NCI-H1436 (cell line): ENCODE measurements at places on chromosomes 13 and 19.

DNA sequence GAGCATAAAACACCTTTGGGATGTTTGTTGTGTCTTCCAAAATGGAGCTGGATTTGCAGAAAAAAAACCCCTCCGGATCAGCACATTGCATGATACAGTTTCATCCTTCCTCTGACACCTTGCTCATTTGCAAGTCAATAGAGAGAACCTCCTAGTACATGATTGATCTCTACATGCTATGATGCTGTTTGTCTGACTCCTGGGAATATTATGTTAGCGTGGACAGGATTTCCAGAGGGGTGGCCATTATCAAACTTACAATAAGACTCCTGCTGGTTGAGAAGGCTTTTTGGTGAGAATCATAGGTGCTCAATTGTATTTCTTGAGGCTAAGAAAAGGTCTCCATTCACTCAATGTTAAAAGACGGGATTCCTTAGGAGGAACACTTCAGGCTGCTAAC lies 75.9 kb upstream of the SCEL start:
- no peak for DNase-seq

DNA sequence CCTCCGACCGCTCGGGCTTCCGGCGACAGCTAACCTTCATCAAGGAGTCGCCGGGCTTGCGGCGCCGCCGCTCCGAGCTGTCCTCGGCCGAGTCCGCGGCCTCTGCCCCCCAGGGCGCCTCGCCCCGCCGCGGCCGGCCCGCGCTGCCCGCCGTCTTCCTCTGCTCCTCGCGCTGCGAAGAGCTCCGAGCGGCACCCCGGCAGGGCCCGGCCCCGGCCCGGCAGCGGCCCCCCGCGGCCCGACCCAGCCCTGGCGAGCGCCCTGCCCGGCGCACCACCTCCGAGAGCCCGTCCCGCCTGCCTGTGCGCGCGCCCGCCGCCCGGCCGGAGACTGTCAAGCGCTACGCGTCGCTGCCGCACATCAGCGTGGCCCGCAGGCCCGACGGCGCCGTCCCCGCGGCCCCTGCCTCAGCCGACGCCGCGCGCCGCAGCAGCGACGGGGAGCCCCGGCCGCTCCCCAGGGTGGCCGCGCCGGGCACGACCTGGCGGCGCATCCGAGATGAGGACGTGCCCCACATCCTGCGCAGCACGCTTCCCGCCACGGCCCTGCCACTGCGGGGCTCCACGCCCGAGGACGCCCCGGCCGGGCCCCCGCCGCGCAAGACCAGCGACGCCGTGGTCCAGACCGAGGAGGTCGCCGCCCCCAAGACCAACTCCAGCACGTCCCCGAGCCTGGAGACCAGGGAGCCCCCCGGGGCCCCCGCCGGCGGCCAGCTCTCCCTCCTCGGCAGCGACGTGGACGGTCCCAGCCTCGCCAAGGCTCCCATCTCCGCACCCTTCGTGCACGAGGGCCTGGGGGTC lies 9.6 kb downstream of the C19orf25 start:
- DNase-seq: no peak

DNA sequence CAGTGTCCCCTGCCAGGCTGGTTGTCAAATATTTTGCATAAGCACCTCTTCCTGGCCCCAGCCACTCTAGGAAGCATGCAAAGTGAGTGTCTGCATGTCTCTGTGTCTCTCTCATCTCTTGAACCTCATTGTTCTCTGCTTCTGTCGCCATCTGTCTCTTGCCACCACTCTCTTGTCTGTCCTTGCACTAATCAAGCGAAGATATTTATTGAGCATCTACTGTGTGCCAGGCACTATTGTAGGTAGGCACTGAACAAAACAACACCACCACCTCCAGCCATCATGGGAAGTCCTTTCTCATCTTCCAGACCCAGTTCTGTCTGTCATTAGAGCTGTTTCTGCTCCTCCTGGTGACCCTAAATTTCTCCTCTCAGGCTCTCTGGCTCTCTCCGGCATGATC lies 52.0 kb upstream of the SHKBP1 start:
- DNase-seq: no peak

GRCh38 chr19:17327654-17328516 lies 6.8 kb downstream of the ANO8 start:
- no peak for DNase-seq

DNA sequence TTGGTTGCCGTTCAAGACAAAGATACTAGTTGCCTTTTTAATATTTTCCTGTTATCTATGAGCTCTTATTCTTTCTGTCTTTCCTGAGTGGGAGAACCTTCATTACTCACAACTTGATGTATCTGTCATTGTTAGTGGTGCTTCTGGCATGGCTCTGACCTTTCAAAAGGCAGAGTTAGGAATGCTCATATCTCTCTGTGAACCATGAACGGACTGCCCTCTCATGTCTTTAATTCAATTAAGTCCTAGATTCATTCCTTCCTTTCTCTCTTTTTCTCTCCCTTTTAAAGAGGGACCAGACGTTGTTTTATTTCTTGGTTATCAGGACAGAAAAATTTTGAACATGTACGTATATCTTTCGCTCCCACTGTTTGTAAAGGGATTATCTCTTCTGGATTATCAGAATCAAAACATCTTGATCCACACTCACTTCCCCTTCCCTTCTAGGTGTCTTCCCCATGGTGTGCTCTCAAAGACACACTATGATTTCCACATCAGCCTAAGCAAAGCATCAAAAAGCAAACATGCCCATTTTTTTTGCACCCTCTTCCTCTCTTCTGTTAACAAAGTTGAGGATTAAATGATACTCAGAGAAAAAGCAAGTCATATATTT lies 90.3 kb downstream of the LRCH1 start:
- no peak for DNase-seq

- no peak for DNase-seq
Measured at GRCh38 chr13:67645874-67646467, 415.8 kb upstream of the PCDH9 start.

DNA sequence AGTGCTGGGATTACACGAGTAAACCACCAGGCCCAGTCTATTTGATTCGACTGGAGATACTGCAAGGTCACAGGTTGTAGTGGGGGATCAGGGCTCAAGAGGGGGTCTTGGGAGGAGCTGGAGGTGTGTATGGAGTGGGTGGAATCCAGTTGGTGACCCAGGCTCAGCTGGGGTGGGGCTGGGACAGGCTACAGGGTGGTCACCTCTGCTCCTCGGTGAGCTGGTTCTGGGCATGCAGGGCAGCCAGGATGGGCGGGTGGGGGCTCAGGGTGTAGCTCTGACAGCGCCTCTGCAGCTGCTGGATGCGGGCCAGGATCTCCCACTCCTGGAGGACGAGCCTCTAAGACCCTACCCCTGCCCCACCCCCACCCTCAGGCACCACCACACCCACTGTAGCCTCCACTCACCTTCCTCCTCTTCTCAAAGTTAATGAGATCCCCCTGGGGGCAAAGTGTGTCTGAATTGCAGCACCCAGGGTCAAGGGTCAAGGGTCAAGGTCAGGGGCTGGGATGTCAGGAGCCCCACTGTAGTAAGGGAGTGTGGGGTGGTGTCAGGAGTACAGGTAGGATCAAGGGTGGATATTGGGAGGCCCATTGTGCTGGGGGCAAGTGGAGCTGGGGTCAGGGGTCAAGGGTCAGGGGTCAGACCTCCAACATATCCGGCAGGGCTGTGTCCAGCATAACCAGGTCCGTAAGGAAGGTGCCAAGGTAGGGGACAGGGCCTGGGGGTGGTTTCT lies 17.1 kb downstream of the RGL3 start:
- DNase-seq: no peak

GRCh38 chr13:23506807-23507291 lies 63.4 kb upstream of the TNFRSF19 start:
- no peak for DNase-seq

GRCh38 chr13:41554180-41554579 lies 96.8 kb downstream of the RGCC start:
- DNase-seq: no peak

- DNase-seq: no peak
Measured at GRCh38 chr13:50203256-50203941, 188.2 kb downstream of the KCNRG start.
